ENCODE measurements at places on chromosomes 5 and 9. TPM values are rescaled to one million over a fixed set of nuclear protein-coding genes. Genes with fewer than 3 reads are reported as not detected.

Gene MAST4
- 5.4 TPM for total RNA-seq

Gene FAM78A
- total RNA-seq: 0.71 TPM

Gene TEX48
- total RNA-seq: not detected

Gene ARL14EPL
- not detected for total RNA-seq

Gene BSPRY
- total RNA-seq: not detected

Gene NME5
- total RNA-seq: 0.29 TPM

Gene MEIKIN
- not detected for total RNA-seq

Gene GCNT1
- total RNA-seq: 6.4 TPM

Gene CD14
- total RNA-seq: not detected

Gene SLC6A3
- total RNA-seq: not detected

Gene ACTBL2
- 8.7 TPM for total RNA-seq

Gene CTXN3
- not detected for total RNA-seq

Gene CCL27
- not detected for total RNA-seq

Gene IFNA2
- not detected for total RNA-seq

Gene GNA14
- 0.23 TPM for total RNA-seq

Gene ANKDD1B
- 0.12 TPM for total RNA-seq

Gene FBLL1
- total RNA-seq: 0.11 TPM

Gene CCIN
- 0.74 TPM for total RNA-seq

Gene GRIN3A
- total RNA-seq: not detected

Gene SEMA6A
- 4.9 TPM for total RNA-seq

Gene BICD2
- 49.8 TPM for total RNA-seq

Gene OR1J2
- not detected for total RNA-seq

Gene SLC6A18
- total RNA-seq: not detected

Gene PCDHGA6
- 0.46 TPM for total RNA-seq

Gene PCAT7
- not detected for total RNA-seq

Gene LHX3
- total RNA-seq: not detected

Gene NR3C1
- 74.7 TPM for total RNA-seq

Gene CCNJL
- total RNA-seq: 7.0 TPM

Gene MARVELD2
- total RNA-seq: 3.8 TPM

Gene WDR38
- not detected for total RNA-seq

Gene KCNMB1
- total RNA-seq: 0.86 TPM

Gene NOTCH1
- 4.4 TPM for total RNA-seq

Gene FCN2
- total RNA-seq: not detected

Gene ZNF454
- total RNA-seq: 2.6 TPM

Gene BTNL8
- not detected for total RNA-seq

Gene RGS7BP
- total RNA-seq: 0.09 TPM

Gene DAPK1
- 31.3 TPM for total RNA-seq

Gene RC3H2
- 36.3 TPM for total RNA-seq

Gene CXCL14
- not detected for total RNA-seq

Gene RANBP3L
- not detected for total RNA-seq

Gene KIF4B
- total RNA-seq: 0.17 TPM

Gene CDC14B
- 8.0 TPM for total RNA-seq

Gene PTGDS
- not detected for total RNA-seq

Gene N4BP3
- total RNA-seq: 3.5 TPM

Gene AKNA
- 1.5 TPM for total RNA-seq

Gene PCDHA4
- total RNA-seq: 1.0 TPM

Gene CAMK2A
- total RNA-seq: not detected

Gene TAS2R1
- total RNA-seq: not detected

Gene VDAC1
- total RNA-seq: 474 TPM

Gene ACSL6
- total RNA-seq: 0.06 TPM

Gene TCF7
- 4.1 TPM for total RNA-seq
